Fibroblast of skin of left biceps (primary cell): ENCODE measurements at places on chromosomes 13 and 19.

GRCh38 chr19:611481-611868 is 21.8 kb downstream of the HCN2 start:
- DNase-seq: peak; percentile 93

DNA sequence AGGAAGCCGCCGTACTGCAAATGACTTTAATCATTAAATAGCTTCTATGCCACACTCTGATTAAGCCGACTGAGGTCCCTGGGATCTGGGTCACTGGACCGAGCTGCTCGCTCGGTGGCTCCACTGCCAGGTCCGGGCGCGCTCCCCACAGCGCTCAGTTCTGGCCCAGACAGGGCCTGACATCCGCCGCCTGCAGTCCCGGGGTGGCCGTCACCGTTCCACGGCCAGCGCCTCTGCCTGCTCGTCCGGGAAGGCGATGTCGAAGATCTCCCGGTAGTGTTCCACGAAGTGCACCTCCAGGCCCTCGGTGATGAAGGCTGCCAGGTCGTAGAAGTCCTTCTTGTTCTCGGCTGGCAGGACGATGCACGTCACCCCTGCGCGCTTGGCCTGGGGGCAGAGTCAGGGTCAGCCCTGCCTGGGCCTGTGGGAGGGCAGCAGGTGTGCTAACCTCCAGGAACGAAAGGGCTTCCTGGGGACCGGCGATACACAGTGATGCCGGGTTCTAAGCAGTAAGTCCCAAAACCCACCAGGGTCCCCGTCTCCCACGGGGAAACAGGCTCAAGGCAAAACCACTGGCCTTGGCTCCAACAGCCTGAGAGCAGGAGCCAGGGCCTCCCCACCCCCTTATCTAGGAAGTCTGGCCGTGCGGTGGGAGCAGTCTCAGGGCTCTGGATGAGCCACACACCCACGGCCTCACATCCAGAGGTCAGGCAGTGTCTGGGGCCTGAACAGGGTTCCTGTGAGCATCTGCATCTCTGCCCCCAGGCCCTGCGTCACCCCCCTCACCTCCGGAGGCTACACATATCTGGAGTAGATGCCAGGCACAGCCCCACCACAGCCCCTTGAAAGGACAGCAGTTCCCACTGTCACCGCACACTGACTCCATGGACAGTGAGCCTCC is 2.0 kb downstream of the RPL36 start:
- no peak for DNase-seq

DNA sequence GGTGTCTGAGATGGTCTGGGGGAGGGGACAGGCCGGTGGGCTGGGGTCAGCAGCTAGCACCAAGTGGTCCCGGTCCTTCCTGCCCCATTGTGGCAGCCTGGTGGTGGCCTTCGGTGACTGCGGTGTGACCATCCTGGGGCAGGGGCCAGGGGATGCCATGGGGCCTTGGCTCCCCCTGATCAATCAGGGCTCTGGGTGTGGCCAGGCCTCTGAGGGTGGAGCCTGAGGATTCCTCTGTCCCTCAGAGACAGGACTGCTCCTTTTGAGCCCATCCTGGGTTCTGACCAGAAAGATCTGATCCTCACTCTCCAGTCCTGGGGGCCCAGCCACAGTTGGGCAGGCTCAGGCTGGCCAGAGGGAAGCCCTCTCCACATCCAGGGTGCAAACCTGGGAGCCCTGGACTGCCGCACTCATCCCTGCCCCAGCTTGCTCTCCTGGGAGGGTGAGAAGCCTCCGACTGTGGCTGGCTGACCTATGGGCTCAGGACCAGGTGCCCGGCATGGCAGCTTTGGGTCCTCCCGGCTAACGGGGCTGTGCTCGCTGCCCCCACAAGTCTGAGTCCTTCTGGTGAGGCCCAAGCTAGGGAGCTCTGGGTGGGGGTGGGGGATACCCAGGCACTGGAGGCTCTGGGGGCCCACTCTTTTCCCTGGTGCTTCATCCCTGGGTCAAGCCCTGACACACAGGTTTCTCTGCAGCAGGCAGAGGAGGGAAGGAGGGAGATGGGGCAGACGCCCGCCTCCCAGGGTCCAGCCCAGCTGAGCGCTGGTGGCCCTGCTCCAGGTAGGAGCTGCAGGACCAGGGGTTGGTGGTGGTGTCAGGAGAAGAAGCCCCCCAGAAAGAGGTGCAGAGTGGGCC is 59.5 kb downstream of the IER2 start:
- DNase-seq: no peak

DNA sequence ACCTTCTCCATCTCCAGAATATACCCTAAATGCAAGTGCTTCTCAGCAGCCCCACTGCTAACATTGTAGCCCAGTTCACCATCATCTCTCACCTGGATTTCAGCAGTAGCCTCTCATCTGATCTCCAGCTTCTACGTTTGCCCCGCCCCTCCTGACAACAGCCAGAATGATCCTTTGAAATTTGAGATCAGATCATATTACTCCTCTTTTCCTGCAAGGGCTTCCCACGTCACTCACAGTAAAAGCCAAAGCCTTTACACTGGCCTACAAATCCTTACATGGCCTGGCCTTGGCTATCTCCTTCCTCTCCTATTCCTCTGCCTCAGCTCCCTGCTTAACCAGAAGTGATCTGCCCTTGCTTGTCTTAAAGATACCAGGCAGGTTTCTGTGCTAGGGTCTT is 94.3 kb upstream of the NBEA start:
- no peak for DNase-seq

- no peak for DNase-seq
Measured at GRCh38 chr13:37681281-37682032, 82.9 kb upstream of the POSTN start.

DNA sequence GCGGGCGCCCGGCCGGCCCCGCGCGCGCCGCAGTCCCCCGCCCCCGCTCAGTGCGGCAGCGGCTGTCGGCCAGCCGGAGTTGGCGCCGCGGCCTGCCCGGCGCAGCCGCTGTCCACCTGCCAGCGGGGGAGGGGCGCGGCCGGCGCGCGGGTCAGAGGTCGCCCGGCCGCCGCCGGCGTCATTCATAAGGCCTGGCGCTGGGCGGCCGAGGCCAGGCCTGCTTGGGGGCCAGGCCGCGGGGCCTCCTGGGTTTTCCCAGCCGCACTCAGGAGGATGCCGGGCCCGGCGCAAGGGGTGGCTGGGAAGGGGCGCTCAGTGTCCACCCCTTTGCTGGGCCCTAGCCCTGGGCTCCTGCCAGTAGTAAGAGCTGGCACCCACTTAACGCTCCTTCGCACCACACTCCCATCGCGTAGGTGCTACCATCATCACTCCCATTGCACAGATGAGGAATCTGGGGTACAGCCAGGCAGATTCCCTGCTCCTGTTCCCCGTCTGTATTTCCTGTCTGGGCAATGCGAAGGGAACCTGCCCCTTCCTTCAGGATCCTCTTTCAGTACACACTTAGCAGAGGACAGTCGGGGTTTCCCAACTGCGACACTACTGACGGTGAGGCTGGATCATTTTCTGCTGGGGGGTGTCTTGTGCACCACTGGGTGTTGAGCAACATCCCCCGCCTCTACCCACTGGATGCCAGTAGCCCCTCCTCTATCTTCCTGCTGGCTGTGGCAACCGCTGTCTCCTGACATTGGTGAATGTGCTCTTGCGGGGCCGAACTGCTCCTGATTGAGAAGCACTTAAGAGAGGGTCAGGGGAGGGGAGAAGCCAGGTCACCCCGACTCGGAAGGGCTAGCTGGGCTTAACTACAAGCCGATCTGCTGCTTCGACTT is 846 bp upstream of the PRKACA start:
- no peak for DNase-seq

DNA sequence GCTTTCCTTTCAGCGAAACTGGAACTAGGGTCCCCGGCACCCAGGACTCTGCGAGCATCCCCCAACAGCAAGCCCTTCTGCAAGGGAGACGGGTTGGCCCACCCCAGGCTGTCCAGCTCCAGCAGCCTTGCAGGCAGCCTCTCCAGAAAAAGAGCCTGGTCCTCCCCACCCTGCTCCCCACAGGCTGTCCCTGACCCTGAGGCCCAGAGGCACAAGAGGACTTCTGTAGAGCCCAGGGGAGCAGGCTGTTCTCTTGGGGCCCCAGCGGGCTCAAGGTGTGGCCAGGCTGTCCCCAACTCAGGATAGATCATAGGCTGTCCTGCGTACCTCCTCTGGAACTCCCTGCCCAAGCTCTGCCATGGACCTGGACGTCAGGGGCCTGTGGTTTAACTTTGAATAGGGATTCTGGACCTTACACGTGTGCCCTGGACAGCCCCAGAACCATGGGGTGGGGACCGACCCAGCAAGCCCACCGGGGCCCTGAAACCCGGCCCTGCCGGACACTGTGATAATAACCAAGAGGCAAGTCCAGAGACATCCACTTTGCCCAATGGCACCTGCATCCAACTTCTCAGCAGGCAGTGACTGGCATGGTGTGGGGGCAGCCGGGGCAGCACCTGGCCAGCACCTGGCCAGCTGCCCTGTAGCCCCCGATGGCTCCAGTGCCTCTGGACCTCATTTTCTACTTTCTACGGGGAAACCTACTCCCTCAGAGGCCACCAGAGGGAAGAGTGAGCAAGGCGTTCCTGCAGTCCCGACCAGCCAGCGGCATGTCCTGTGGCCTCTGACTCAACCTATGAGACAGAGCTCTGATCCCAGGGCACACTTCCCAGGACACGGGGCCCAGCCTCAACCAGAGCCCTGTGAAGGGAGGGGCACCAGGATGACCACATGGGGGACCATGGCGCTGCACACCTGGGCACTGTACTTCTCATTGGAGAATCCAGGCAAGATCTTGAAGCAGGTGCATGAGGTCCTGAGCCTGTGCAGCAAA is 50.9 kb upstream of the TPM4 start:
- DNase-seq: no peak

GRCh38 chr13:75326173-75327134 is 155.5 kb downstream of the TBC1D4 start:
- DNase-seq: peak; percentile 31

GRCh38 chr13:105972811-105973590 is 562.5 kb downstream of the EFNB2 start:
- DNase-seq: peak; percentile 47
